NCI-H1417 treated with DMSO at 0.1 percent for 48 hours (cell line): ENCODE measurements at places on chromosomes 2 and 18.

- DNase-seq, result no peak
Measured at GRCh38 chr18:63303547-63303946, 16.0 kb downstream of the BCL2 start.

DNA sequence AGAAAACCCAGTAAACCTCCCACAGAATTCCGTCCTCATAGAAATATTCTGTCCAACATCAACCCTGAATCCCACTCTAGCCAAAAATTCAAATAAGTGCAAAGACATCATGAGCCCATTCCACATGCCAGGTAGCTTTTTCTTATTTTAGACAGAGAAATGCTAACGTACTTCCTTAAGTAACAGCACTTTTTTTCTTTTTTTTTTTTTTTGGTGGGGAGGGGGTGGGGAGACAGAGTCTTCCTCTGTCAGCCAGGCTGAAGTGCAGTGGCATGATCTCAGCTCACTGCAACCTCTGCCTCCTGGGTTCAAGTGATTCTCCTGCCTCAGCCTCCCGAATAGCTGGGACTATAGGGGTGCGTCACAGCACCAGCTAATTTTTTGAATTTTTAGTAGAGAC lies 45.5 kb downstream of the ANKRD44 start:
- no peak for DNase-seq

DNA sequence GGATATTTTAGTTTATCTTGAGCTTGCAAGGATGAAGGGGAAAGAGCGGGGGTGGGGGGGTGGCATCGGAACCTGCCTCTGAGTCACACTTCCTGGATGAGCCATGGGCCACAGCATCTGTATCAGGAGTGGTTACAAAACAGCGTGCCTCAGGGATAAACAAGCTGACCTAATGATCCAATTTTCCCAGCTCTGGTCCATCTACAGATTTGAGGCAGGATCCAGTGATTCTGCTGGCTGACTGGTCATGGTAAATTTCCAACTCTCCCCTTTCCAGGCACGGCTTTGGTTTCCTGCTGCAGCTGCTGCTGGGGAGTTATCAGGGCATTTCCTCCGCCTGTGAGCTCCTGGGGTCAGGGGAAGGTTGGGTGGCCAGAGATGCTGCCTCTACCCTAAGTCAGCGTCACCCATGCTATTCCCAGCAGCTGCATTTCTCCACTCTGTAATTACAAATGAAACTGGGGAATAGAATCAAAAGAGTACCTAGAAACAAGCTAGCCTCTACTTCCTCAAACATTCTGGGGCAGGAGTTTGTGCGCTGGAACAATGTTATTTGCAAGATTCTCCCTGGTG lies 4.7 kb upstream of the HPCAL1 start:
- no peak for DNase-seq

GRCh38 chr2:238216651-238217184 lies 13.2 kb upstream of the ILKAP start:
- DNase-seq, result no peak

DNA sequence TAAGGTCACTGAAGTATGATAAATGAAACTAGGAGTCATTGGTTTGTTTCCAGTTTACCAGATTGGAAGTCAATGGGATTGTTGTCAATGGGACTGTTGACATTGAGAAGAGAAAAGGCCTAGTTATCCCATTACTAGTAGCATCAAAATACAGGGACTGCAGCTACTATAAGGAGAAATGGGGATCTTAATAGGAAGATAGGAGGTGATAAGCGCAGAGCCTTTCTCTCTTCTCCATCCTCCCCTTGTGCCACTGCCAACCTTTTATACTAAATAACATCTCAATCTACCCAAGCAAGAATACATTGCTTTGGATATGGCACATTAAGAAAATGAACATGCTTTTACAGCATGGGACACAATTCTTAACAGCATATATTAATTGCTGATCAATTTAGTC lies 10.5 kb upstream of the BBS5 start:
- DNase-seq, result no peak

DNA sequence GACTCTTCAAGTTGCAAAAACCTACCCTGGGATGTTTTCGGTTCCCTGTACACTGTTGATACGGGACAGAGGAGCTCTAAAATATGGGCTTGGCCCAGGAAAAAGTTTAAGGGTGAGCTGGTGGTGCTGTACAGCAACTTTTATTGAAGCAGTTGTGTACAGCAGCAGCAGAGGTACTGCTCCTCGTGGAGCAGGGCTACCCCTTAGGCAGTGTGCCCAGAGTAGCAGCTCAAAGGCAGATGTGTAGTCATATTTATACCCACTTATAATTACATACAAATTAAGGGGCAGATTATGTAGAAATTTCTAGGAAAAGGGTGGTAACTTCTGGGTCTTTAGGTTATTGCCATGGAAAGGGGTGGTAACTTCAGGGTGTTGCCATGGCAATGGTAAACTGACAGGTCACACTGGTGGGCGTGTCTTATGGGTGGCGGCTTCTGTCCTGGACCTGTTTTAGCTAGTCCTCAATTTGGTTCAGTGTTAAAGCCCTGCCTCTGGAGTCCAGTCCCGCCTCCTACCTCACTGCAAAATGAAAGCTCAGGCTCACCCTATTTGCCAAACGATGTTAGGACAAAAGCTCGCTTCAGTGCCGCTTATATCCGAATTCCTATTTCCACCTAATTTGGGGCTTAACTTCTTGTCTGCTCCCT lies 203.2 kb downstream of the ETAA1 start:
- DNase-seq, result no peak

- no peak for DNase-seq
Measured at GRCh38 chr2:236830926-236831325, 254.8 kb upstream of the COPS8 start.

- DNase-seq, result peak; percentile 82
Measured at GRCh38 chr2:224173933-224174332, 134.8 kb upstream of the SERPINE2 start.

DNA sequence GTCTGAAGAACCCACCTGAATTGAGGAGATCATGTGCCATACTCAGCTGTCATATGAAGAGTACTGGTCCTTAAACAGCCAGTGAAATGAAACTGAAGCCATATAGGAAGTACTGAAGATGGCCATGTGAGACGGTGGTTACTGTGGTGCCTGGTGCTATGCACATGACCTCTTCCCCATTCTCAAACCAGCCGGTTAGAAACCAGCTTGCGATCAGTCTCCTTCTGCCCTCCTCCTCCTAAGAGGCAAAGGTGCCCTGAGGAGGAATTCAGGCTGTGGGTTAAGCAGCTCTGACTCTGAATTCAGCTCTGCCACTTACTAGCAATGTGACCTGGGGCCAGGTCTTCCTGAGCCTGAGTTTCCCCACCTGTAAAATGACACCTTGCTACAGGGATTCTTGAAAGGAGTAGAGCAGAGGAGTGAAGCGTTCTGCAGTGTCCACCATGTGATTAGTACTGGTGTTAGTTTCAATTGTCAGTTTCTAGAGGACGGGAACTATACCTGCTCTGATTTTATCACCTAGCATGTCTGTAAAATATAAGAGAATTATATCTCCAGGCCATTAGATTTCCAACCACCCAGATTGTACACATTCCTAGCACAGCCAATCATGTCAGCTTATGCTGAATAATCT lies 5.1 kb downstream of the FECH start:
- DNase-seq, result no peak

DNA sequence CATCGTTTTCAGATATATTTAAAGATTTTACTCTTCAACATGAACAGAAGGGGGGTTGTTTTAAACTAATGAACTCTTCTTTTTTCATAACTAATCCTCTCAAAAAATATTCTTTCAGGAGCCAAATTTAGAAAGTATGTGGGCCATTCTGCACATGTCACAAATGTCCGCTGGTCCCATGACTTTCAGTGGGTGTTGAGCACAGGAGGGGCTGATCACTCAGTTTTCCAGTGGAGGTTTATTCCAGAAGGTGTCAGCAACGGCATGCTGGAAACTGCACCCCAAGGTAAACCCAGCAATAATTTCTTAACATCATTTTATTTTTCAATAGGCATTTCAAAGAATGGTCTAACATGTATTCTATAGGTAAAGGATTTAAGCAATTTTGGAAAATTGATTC lies 136.0 kb downstream of the EML6 start:
- no peak for DNase-seq
